ENCODE measurements at places on chromosomes 12 and 14.

- no peaks in the 10 kb centered on the region for H3K27me3 ChIP-seq
- H3K4me1 ChIP-seq: peaks cover 35% of the 10 kb centered on the region
- peak overlapping the region; percentile 45 for H3K27ac ChIP-seq
These were observed 263 bp downstream of the RCOR1 start for GRCh38 chr14:102592763-102593060.

DNA sequence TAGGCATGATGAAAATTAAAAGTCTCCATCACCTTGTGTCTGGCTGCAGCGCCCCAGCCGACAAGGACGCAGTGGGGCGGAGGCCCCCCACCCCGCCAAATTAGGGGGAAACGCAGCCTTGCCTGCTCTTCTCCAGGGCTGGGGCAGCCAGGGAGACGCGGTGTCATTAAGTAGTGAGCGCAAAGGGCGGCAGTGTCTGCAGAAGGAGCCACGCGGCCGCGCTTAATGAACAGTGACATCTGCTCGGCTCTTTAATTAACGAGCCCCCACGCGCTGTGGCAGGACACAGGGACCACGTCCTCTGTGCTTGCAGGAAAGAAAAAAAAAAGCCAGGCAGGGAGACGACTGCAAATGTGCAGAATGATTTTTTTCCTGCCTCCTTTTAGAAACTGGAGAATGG lies 93.4 kb upstream of the NCOR2 start:
- no peaks in the 10 kb centered on the region for H3K36me3 ChIP-seq
- H3K4me3 ChIP-seq: no peak overlapping the region

DNA sequence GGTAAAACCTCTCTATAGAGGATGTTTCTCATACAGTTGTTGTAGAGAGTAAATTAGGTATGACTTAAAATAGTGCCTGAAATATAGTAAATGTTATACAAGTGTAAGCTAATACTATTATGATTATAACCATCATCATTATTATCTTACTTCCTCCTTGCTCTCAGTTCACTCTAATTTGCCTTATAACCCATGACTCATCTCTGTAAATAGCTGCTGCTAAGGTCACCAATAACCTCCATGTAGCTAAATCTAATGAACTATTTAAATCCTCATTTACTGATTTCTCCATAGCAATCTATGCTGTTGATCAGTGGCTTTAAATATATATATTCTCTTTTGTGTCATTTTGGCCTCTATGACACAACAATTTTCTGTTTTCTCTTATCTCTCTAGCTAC lies 109.6 kb downstream of the RMST start:
- DNase-seq: peak; percentile 62
- no peak overlapping the region for H3K4me3 ChIP-seq
- peaks cover 71% of the 10 kb centered on the region for H3K4me1 ChIP-seq
- H3K27me3 ChIP-seq: no peaks in the 10 kb centered on the region

DNA sequence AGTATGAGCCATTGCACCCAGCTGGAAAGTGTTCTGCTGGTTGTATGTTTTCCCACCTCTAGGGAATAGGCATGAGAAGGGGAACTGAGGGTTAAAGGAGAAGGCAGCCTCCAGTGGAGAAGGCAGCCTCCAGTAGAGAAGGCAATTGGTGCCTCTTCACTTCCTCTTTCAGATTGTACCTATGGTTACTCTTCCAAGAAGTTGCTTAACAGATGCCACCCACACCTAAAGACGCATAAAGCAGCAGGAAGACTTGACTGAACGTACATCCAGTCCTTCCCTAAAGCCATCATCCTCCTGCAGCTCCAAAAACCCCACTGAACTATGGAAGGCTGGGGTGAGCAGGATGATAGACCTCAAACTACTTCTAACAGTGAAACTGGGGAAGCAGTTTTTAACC lies 13.1 kb downstream of the DPF3 start:
- DNase-seq: no peak
- peaks cover 95% of the 10 kb centered on the region for H3K27me3 ChIP-seq
- no peak overlapping the region for H3K27ac ChIP-seq
- H3K36me3 ChIP-seq: no peaks in the 10 kb centered on the region
- no peak overlapping the region for H3K4me3 ChIP-seq

DNA sequence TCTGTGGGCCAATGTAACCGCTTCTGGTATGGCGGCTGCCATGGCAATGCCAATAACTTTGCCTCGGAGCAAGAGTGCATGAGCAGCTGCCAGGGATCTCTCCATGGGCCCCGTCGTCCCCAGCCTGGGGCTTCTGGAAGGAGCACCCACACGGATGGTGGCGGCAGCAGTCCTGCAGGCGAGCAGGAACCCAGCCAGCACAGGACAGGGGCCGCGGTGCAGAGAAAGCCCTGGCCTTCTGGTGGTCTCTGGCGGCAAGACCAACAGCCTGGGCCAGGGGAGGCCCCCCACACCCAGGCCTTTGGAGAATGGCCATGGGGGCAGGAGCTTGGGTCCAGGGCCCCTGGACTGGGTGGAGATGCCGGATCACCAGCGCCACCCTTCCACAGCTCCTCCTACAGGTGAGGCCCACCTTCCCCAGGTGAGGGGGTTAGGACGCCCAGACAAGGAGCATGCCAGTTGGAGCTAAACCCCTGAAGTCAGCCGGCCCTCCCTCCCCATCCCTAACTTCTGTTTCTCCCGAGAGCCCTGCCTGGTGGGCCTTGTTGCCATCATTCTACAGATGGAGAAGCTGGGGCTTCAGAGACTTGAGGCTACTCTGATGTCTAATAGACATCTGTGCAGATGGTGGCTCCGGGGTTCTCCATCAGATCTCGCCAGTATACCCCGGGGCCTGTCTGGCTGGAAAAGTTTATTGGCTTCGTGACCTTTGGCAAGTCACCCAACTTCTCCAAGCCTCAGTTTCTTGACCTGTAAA lies 25.3 kb downstream of the PAPLN start:
- no peaks in the 10 kb centered on the region for H3K36me3 ChIP-seq
- no peaks in the 10 kb centered on the region for H3K4me1 ChIP-seq
- H3K27me3 ChIP-seq: no peaks in the 10 kb centered on the region
- H3K27ac ChIP-seq: no peak overlapping the region
- no peak overlapping the region for H3K4me3 ChIP-seq
- DNase-seq: no peak

- H3K4me3 ChIP-seq: no peak overlapping the region
- H3K27me3 ChIP-seq: no peaks in the 10 kb centered on the region
- H3K27ac ChIP-seq: no peak overlapping the region
- H3K36me3 ChIP-seq: no peaks in the 10 kb centered on the region
- DNase-seq: no peak
- H3K4me1 ChIP-seq: no peaks in the 10 kb centered on the region
These were observed 684.5 kb downstream of the C12orf50 start for GRCh38 chr12:87344699-87345098.

DNA sequence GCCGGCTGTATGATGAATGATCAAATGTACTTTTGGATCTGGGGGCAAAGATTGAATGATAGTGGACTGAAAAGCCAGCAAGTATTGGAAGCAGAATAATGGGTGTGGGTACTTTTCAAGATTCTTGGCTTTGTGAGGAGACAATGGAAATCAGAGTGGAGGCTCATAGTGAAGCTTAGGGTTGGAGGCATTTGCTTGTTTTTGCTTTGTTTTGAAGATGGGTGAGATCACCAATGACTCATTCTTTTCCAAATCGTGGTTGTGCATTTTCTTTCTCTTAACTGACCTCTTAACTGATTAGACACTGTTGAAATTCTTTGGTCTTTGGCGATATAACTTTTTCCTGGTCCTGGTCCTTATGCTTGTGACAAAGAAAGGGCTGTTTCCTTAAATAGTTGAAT lies 54.4 kb downstream of the PELI2 start:
- no peak overlapping the region for H3K27ac ChIP-seq
- no peaks in the 10 kb centered on the region for H3K27me3 ChIP-seq
- DNase-seq: peak; percentile 37
- H3K36me3 ChIP-seq: no peaks in the 10 kb centered on the region
- H3K4me3 ChIP-seq: no peak overlapping the region
- H3K4me1 ChIP-seq: peaks cover 12% of the 10 kb centered on the region

- DNase-seq: no peak
- no peaks in the 10 kb centered on the region for H3K36me3 ChIP-seq
- H3K4me3 ChIP-seq: no peak overlapping the region
- no peak overlapping the region for H3K27ac ChIP-seq
- H3K27me3 ChIP-seq: no peaks in the 10 kb centered on the region
These were observed 2.4 kb upstream of the KRT84 start for GRCh38 chr12:52387859-52388258.

DNA sequence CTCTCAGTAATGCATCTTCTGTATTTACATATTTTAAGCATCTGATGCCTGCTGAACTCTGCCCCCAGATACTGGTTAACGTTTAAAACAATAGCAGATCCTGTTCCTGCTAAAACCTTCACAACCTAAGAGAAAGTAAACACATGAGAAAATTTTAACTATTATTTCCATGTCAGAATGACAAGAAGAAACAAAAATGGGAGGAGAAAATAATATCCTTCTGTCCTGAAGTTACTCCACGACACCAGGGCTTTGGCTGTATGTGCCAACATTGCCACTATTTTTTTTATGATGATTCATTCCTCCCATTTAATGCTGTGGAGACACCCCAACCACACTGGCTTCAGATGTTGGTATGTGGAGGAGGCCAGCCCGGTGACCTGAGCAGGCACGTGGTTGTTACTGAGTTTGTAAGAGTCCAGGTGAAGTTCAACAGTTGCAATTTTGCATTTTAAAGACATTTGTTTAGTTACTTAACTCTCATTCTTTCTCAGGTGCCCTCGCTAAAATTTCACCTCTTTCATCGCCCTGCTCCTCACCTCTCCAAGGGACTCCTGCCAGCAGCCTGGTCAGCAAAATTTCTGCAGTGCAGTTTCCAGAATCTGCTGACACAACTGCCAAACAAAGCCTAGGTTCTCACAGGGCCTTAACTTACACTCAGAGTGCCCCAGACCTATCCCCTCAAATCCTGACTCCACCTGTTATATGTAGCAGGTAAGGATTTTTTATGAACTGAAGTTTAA lies 65.5 kb upstream of the SLCO1C1 start:
- H3K27ac ChIP-seq: no peak overlapping the region
- no peak for DNase-seq
- H3K4me1 ChIP-seq: 0 out of 2 replicates have a peak, but pooled peaks cover 8% of the 10 kb centered on the region
- H3K27me3 ChIP-seq: no peaks in the 10 kb centered on the region
- no peak overlapping the region for H3K4me3 ChIP-seq

DNA sequence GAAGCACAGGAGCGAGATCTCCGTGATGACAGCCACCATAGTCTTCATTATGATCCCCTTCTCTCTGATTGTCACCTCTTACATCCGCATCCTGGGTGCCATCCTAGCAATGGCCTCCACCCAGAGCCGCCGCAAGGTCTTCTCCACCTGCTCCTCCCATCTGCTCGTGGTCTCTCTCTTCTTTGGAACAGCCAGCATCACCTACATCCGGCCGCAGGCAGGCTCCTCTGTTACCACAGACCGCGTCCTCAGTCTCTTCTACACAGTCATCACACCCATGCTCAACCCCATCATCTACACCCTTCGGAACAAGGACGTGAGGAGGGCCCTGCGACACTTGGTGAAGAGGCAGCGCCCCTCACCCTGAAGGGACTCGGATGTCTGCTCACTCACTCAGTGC lies 775 bp downstream of the OR10P1 start:
- no peaks in the 10 kb centered on the region for H3K36me3 ChIP-seq
- no peak for DNase-seq
- no peak overlapping the region for H3K27ac ChIP-seq
- H3K4me3 ChIP-seq: no peak overlapping the region
- H3K27me3 ChIP-seq: peaks cover 88% of the 10 kb centered on the region

GRCh38 chr12:54261815-54262402 lies 18.0 kb downstream of the CBX5 start:
- no peaks in the 10 kb centered on the region for H3K27me3 ChIP-seq
- H3K27ac ChIP-seq: peak overlapping the region; percentile 17
- no peak overlapping the region for H3K4me3 ChIP-seq
- H3K4me1 ChIP-seq: peaks cover 10% of the 10 kb centered on the region
- no peaks in the 10 kb centered on the region for H3K36me3 ChIP-seq

- DNase-seq: no peak
- H3K4me3 ChIP-seq: no peak overlapping the region
- H3K27me3 ChIP-seq: no peaks in the 10 kb centered on the region
- no peaks in the 10 kb centered on the region for H3K4me1 ChIP-seq
These were observed 793.5 kb upstream of the NOVA1 start for GRCh38 chr14:27391331-27391730.

GRCh38 chr12:14993117-14993516 lies 20.3 kb downstream of the PDE6H start:
- no peak for DNase-seq
- H3K4me3 ChIP-seq: no peak overlapping the region
- no peak overlapping the region for H3K27ac ChIP-seq
- H3K36me3 ChIP-seq: no peaks in the 10 kb centered on the region
- peaks cover 10% of the 10 kb centered on the region for H3K4me1 ChIP-seq

GRCh38 chr12:132429602-132429945 lies 60.4 kb upstream of the FBRSL1 start:
- no peak for DNase-seq
- no peaks in the 10 kb centered on the region for H3K36me3 ChIP-seq
- H3K27ac ChIP-seq: no peak overlapping the region
- H3K27me3 ChIP-seq: peaks cover 95% of the 10 kb centered on the region
- H3K4me1 ChIP-seq: peaks cover 5% of the 10 kb centered on the region

All from PC-9 (cell line).